Stimulated activated CD8-positive, alpha-beta memory T cell treated with anti-CD3 and anti-CD28 coated beads, Interleukin-2, amount 100 ng/mL, for 1 hour (primary cell): ENCODE measurements at places on chromosomes 3 and 15.

- DNase-seq = no peak
These were observed 102.1 kb downstream of the DIPK2A start for GRCh38 chr3:144073698-144074097.

DNA sequence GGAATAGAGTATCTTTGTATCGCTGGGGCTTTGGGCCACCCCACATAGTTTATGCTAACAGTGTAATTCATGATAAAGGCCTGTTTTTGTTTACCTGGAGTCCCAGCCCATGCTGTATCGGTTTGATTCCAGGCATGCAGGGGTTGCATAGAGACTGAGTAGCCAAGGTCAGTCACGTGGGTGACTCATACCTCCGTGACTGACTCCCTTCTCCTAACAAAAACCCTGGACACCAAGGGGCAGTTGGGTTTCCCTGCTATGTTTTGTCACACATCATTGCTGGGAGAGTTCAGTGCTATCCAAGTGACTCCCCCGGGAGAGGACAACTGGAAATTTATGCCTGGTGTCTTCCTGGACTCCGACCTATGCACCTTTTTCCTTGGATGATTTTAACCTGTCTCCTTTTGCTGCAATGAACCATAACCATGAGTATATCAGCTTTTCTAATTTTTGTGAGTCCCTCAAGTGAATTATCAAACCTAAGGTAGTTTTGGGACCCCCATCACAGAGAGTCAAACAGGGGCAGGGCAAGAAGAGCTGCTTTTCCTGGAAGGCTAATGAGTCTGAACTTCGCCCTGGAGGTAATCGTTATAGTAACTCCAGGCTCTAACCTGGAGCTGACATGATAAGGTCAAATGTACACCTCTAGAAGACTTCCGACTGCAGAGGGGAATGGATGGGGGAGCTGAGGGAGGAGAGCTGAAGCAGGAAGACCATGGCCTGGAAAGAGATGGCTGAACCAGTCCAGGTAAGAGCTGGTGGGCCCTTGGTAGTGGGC is 57.0 kb downstream of the SRGAP3 start:
- no peak for DNase-seq

GRCh38 chr3:141422961-141423582 is 54.8 kb downstream of the ZBTB38 start:
- no peak for DNase-seq

DNA sequence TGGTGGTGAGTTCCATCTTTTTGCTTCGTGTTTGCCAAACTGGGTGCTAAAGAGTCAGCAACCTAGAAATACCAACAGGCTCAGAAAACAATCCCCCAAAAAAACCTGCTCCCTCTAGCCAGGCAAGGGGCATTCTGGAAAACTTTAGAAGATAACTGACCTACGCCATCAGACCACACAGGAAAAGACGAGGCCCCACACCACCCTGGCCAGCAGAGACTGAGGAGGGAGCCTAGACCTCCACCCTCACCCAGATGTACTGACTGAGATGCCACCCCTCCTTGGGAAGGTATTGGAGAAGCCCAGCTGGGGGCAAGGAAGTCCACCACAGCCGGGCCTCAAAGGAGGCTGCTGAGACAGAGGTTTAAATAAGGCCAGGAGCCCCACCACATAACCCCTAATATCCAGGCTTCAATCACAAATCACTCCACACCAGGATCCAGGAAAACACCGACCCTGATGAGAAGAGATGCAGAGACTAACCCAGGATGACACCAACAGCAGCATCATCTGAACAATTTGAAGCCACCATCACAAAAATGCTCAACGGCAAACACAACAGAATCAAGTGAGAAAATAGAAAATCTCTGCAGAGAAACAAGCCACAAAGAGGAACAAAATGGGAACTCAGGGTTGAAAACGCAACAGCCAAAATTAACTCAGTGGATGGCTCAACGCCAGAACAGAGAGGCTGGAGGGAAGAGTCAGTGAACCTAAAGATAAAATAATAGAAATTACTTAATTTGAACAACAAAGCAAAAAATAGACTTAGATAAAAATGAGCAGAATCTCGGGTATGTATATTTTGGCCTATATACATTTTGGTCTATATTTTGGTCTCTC is 61.0 kb downstream of the TPRA1 start:
- no peak for DNase-seq

DNA sequence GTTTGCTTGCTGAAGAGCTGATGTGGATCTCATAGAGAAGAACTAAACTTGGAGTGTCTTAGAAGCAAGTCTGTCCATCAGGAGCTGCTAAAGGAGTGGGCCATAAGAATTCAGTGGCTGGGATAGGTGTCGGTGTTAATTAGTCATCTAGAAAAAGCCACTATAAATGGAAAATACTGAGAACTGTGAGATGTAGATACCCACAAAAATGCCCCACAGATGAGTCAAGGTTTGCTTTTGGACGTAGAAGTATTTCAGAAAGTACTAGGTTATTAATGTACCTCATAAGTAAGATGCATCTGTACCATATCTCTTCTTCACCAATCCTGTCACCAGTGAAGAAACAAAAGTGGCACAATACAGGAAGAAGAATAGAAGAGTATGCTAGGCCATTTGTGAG is 530.9 kb upstream of the TGFBR2 start:
- DNase-seq = no peak

DNA sequence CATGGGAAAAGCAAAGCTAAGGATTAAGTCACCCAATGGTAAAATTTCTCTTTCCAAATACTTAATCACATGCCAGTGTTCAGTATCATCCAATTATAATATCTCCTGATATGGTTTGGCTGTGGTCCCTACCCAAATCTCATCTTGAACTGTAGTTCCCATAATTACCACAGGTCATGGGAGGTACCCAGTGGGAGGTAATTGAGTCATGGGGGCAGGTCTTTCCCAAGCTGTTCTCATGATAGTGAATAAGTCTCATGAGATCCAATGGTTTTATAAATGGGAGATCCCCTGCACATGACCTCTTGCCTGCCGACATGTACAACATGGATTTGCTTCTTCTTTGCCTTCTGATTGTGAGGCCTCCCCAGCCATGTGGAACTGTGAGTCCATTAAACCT is 26.1 kb upstream of the NMB start:
- no peak for DNase-seq

- DNase-seq = no peak
These were observed 15.2 kb downstream of the PHLDB2 start for GRCh38 chr3:111874177-111874820.

DNA sequence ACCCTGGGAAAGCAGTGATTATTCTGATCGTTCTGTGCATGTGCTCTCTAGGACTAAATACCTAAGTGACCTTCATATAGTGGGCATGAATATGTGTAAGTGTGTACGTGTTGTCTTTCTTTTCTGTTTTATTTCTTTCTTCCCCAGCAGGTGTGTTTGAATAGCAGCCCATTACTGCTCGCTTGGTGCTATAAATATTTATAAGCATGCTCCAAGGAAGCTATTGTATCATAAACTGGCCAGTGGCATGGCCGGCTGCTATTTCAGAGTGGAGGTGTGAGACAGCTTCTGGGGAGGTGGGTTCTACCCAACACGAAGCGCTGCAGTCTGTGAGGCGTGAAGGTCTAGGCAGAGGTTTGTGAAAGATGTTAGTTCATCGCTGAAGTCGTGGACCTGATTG is 641.8 kb downstream of the NTRK3 start:
- no peak for DNase-seq

- no peak for DNase-seq
These were observed 168.8 kb downstream of the ADAMTS9 start for GRCh38 chr3:64518950-64519349.

GRCh38 chr3:3086239-3086638 is 23.9 kb downstream of the IL5RA start:
- no peak for DNase-seq

GRCh38 chr15:40313531-40314398 is 6.0 kb upstream of the PLCB2 start:
- no peak for DNase-seq
